ENCODE measurements at places on chromosomes 1 and 21.
A peak's percentile ranks its signal among the peaks of the same experiment; 100 is the strongest.

DNA sequence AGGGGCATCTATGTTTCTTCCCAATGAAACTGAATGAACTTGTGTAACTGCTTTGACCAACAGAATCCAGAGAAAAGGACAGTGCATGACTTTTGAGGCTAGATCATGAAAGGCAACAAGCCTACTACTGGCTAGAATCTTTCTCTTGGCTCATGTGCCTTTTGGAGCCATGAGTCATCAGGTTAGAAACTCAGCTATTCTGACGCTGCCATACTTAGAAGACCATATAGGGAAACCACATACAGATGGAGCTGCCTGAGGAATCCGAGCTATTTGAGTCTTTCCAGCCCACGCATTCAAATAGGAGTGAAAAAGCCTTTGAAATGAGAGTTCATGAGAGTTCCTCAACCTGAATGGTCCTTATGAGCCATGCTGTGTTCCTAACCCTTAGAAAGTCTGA is 738.5 kb upstream of the CHRM3 start:
- peak; percentile 96 for DNase-seq

DNA sequence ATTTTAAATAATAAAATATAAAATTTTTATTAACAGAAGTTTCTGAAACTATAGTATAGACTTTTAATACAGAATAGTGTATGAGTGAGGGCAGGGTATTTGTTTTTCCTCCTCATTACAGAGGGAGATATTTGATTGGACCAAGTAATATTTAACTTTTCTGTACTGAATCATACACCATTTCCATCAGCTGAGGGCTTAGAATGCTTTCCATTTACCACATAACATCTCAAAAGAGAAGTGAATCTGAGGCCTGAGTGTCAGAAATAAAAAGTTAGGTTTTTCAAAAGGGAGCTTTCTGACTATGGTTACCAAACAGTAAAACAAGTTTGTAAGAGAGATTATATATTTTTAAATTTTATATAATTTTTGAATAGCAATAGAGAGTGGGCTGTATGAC is 29.5 kb downstream of the TLCD4 start:
- DNase-seq, result no peak

GRCh38 chr1:169860187-169860586 is 33.5 kb downstream of the SCYL3 start:
- no peak for DNase-seq

GRCh38 chr1:32716312-32717148 is 14.0 kb upstream of the SYNC start:
- DNase-seq, result peak; percentile 100

GRCh38 chr1:174367892-174368291 is 79.9 kb upstream of the GPR52 start:
- no peak for DNase-seq

- no peak for DNase-seq
These were observed 6.5 kb downstream of the IRF2BP2 start for GRCh38 chr1:234603221-234604204.

DNA sequence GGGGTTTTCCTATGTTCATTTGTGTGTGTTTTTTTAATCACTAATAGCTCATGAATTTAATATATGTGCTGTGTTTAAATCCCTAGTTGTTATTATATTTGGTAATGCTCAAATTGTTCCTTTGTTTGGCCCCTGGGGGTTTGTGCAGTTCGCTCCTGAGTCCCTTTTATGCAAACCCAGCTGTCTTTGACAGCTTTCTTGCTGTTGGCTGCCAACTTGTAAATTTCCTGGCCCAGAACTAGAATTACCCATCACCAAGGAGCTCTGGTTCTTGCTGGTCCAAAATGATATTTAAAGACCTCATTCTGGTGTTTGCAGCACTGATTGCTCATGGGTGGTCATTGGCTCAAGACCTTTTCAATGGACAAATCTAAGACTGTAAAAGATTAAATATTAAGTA is 39.6 kb upstream of the PGBD5 start:
- DNase-seq, result no peak

GRCh38 chr1:83927061-83927460 is 71.9 kb downstream of the TTLL7 start:
- no peak for DNase-seq

GRCh38 chr1:181014477-181015250 is 8.0 kb downstream of the STX6 start:
- no peak for DNase-seq

GRCh38 chr1:101050869-101051268 is 25.3 kb upstream of the DPH5 start:
- DNase-seq, result no peak

DNA sequence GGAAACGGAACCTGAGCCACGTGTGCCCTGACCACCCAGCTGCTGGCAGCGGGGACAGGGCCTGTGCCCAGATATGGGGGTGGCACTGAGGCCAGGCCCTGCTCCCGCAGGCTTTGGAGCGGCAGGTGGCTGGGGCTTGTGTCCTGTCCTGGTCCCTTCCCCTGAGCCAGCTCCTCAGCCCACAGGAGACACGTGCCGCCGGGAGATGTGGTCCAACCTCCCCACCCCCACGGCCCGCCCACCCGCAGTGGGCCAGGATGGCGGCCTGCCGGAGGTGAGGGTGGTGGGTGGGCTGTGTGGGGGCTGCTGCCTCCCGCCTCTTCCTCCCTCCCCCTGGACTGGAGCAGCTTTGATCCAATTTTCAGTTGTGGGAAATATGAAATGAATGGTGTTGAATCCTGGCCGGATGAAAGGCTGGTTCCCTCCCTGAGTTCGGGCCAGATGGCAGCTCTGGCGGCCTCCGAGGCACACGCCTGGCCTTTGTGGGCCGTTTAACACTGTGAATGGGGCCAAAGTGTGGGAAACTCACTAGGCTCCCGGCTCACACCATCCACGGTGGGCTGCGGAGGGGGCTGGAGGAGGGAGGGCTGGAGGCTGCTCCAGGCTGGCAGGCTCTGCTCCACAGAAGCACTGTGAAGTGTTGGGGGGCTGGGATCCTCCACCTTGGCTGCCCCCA is 2.6 kb upstream of the HES5 start:
- no peak for DNase-seq

DNA sequence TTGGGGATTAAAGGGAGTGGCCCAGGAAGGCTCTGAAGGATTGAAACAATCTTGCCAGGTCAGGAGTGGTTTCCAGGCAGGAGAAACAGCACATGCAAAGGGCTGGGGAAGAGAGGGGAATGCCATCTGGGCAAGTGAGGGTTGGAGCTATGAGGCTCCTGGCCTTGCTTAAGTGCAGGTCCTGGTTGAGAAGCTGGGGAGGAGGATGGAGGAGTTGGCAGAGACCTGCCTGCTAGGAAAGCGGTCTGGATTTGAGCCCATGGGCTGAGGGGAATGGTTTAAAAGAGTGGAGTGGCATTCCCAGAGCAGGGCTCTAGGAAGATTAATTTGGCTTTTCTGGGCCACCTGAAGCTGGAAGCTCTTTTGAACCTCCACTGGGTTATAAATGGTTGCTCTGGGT is 9.2 kb downstream of the IGSF21 start:
- DNase-seq, result no peak

DNA sequence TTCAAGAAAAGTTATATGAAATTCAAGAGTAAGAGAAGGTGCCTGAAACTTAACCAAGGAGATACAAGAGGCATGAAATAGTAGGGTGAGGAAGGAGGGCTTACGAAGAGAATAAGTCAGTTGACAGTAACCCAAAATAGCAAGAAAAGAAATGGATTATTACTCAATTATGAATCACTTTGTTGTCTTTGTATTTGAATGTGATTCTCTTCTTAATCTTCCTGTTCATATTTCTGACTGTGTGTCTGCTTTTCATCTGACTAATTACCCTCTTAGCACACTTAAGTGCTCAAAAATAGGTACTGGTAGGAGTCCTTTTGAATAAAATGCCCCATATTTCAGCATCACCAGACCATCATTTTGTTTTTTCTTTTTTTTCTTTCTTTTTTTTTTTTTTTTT is 39.4 kb downstream of the GLMN start:
- no peak for DNase-seq

DNA sequence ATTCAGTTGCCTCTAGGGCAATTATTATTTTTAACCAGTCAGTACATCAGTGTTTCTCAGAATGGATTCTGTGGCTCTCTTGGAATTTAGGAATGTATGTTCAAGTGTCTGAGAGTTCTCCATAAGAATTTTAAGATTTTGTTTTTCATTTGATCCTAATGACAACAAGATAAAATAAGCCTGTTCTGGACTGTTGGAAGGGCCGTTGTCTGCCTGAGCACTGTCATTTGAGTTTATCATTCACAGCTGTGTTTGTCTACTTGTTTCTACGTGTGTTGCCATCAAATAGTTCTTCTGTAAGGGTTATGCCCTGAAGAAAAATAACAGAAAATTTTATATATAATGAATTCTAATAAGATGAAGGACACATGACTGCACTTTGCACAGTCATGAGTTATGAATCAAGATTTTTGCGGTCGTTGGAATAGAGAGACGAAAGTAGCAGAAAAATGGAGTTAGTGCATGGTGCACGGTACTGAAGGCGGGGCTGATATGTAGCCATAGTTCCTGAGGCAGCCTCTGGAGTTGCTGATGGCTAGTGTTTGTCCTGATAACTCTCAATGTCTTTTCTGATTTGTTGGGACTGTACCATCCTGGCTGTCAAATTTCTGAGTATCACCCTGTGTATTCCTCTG is 92.5 kb downstream of the NOS1AP start:
- DNase-seq, result no peak

GRCh38 chr1:184002071-184002470 is 35.5 kb downstream of the COLGALT2 start:
- DNase-seq, result no peak

- DNase-seq, result peak; percentile 72
These were observed 40.8 kb upstream of the KCTD3 start for GRCh38 chr1:215526147-215526845.

DNA sequence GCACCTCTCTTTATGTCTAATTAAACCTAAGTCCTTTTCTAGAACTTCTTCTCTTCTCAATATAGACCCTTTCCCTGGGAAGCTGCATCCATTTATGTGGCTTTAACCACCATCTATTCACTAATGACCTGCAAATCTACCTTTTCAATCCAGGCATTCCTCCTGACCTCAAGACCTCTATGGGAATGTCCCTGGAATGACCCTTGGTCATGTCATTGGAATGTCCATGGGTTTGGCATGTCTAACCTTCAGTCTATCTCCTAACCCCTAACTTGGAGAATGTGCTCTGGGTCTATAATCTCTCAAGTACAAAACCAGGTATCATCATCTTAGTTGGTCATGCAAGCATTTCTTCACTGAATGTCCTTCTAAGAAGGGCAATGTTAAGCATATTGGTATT is 196.1 kb downstream of the KCNH1 start:
- DNase-seq, result peak; percentile 11

GRCh38 chr1:185961664-185962063 is 227.5 kb downstream of the HMCN1 start:
- DNase-seq, result no peak

Measured in GM23338 (cell line).